ENCODE measurements at places on chromosomes 7 and 10.

- DNase-seq: no peak
Measured at GRCh38 chr7:152752200-152752912, 7.2 kb upstream of the ACTR3B start.

DNA sequence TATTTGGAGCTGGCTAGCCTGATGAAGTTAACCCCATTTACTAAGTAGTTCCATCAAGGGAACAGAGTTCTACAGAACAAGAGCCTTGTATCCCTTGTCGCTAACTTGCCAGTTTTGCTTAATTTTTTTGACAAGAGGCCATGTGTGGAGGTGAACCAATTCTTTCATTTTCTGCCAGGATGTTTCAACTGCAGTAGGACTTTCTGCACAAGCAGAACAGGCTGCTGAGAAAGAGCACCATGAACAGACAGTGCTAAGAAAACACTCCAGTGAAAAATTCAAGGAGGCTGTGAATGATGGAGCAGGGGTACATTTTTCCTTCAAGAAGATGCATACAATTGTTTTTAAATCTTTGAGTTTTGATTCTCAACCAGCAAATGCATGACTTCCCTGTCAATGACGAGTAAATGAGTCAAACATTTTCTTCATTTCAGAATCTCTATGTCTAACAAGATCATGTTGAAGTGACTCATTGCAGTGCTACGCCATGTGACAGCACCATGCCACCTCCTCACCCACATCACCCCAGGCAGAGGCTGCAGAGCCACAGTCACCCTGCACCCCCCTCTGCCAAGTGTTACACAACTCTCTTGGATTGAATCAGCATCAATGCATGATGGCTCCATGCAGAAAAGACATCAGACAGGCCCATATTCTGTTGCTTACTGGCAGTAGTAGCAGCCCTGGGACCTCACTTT is 193.1 kb downstream of the COBL start:
- no peak for DNase-seq

- no peak for DNase-seq
Measured at GRCh38 chr7:50068850-50069551, 24.0 kb downstream of the ZPBP start.

DNA sequence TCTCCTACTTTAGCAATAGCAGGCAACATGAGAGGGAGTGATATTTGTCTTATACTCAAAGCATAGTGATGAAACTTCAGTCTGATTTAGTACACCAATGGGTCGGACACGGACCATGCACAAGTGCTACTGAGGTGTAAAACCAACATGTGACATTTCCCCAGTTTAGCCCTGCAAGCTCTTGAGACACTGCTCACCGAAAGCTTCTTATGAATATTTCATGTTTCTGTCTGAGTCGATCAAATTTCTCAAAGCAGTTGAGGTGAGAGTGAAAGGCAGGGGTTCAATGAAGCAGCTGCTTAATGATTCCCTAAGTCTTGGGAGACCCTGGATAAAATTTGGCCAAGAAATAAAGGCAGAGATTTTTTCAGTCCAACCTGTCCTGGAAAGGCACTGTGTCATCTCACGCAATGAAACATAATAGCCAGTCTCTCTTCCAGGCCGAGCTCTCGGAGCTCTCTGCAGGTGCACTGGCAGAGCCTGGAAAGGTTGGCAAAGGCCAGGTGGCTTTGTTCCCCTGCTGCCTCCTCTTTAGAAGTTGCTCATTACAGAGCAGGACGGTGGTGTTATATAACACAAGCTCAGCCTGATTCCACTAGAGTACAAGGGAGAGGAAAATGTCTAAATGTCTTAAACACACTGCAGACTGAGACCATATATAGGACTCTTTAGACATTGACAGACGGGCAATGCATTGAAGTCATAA is 33.9 kb upstream of the XPNPEP1 start:
- DNase-seq: no peak

- DNase-seq: no peak
Measured at GRCh38 chr10:74949034-74949832, 122.8 kb downstream of the KAT6B start.

- DNase-seq: no peak
Measured at GRCh38 chr10:80148166-80148805, 15.8 kb downstream of the PLAC9 start.

DNA sequence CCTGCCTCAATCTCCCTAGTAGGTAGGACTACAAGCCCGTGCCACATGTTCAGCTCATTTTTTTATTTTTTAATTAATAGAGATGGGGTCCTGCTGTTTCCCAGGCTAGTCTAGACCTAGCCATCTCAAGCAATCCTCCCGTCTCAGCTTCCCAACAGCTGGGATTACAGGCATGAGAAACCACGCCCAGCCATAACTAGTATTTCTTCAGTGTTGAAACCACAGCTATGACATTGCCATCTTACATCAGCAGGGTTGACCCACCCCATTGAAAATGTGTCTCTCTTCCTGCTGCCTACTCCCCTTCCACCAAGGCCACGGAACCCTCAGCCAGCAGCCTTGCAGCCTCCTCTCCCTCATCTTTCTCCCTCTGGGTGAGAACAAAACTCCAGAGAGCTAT is 62.1 kb upstream of the ZNF746 start:
- DNase-seq: no peak

DNA sequence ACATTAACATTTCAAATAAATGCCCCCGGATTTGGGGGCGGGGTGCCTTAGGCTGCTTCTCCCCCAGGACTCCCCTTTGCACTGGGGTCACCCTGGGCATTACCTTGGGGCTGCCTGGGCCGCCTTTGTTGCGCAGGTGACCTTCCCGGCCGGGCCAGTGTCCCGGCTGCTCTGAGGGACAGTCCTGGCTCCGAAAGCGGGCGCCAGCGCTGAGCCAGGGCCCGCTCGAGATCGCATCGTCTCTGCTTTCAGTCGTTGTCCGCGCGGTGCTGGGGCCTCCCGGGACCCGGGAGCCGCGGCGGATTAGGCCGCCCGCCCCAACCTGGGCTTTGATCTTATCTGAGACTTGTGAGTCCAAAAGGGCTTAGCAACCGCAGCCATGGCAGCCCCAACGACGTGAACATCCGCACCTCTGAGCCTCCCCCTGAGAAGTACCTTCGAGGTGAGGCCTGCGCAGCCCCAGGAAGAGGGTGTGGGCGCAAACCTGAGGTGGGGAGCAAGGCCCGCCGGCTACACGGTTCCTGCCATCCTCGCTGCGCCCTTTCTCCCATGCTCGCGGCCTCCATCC is 14.8 kb upstream of the WAPL start:
- DNase-seq: peak; percentile 24

GRCh38 chr7:33904681-33905388 is 504 bp upstream of the BMPER start:
- DNase-seq: no peak

DNA sequence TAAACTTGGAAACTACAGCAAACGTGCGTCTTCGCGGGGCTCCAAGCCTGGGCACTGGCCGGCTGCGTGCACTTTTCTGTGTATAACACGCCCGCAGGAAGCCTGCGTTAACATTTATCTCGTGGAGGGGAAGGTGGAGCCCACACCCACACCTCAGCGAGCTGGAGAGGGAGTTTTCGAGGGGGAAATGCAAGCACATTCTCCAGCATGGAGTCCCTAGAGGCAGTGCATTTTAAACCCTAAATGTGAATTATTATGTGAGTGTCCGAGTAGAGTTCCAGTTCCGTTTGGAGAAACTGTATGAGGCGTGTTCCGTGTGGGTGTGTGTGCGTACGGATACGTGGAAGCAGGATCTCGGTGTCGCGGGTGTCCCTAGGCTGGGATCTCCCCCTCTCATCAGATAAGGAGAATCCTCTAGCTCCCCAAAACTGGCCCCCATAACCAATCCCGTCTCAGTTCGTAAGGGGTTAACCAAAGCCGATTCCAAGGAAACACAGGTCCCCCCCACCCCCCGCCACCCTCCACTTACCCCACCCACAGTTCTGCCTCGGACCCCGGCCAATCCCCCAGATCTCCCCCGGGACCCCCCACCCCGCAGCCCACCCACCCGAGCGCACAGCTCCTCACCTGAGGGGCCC is 403 bp downstream of the CDK6 start:
- DNase-seq: no peak

DNA sequence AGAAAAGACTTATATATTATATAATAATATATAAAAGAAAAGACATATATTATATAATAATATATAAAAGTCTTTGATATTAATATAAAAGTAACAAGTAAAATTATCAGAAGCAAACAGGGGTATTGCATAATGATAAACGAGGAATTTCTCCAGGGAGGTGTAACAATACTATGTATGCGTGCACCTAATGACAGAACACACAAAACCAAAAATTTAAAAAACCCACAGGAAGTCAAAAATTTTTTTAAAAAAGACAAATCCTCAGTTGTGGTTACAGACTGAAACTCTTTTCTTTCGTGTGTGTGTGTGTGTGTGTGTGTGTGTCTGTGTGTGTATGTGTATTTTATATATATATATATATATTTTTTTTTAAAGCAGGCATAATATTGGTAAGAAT is 279.2 kb upstream of the DPP6 start:
- DNase-seq: no peak

GRCh38 chr7:106369816-106370215 is 85.0 kb upstream of the NAMPT start:
- no peak for DNase-seq

All from stimulated activated CD8-positive, alpha-beta memory T cell treated with anti-CD3 and anti-CD28 coated beads, Interleukin-4, amount 100 ng/mL, for 1 hour (primary cell).